T follicular helper cell (primary cell): ENCODE measurements at places on chromosomes 1 and 21.

GRCh38 chr1:101108111-101108500 is 82.5 kb upstream of the DPH5 start:
- no peak for DNase-seq

DNA sequence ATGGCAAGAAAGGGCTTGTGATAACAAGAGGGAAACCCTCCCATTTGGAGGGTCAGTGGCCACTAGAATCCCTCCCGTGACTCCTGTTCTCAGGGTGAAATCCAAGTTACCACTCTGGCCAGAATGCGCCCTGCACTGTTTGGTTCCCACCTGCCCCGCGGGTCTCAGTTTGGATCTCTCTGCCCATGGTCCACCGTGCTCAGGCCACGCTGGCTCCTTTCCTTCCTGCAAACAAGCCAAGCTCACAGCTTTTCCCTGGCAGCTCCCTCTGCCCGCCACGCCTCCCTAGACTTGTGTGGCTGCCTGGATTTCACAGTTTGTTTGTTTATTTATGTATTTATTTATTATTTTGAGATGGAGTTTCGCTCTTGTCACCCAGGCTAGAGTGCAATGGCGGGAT is 179.5 kb upstream of the VAMP3 start:
- DNase-seq: no peak

GRCh38 chr1:61089338-61089737 is 7.0 kb downstream of the NFIA start:
- DNase-seq: no peak

GRCh38 chr21:37473491-37473890 is 106.9 kb downstream of the DYRK1A start:
- no peak for DNase-seq

DNA sequence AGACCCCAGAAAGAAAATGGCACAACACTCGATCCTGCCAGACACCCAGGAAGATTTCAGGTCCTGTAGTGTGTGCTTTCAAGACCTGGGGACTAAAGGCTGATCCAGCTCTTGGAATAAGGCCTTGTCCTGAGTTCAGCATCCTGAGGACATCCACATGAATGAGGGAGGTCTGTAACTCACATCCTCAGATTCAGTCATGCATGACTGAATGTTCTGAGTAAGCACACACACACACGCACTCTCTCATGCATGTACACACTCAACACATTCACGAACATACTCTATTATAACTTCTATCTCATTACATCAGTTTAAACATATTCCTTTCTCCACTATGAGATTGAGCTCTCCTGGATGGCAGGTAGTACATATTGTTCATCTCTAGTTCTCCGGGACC is 273.4 kb upstream of the BEND5 start:
- no peak for DNase-seq

GRCh38 chr1:229087339-229087738 is 183.6 kb upstream of the RAB4A start:
- no peak for DNase-seq

- DNase-seq: no peak
These were observed 32.0 kb upstream of the CD2 start for GRCh38 chr1:116722016-116722838.

GRCh38 chr1:185559684-185560331 is 174.4 kb upstream of the HMCN1 start:
- DNase-seq: no peak

- DNase-seq: no peak
These were observed 588.1 kb downstream of the DPYD start for GRCh38 chr1:97332716-97333115.

- no peak for DNase-seq
These were observed 4.3 kb downstream of the IL22RA1 start for GRCh38 chr1:24138476-24139221.

- DNase-seq: no peak
These were observed 181.0 kb upstream of the KLHDC7A start for GRCh38 chr1:18299441-18300338.

- DNase-seq: no peak
These were observed 253.5 kb downstream of the AKT3 start for GRCh38 chr1:243596431-243597062.

DNA sequence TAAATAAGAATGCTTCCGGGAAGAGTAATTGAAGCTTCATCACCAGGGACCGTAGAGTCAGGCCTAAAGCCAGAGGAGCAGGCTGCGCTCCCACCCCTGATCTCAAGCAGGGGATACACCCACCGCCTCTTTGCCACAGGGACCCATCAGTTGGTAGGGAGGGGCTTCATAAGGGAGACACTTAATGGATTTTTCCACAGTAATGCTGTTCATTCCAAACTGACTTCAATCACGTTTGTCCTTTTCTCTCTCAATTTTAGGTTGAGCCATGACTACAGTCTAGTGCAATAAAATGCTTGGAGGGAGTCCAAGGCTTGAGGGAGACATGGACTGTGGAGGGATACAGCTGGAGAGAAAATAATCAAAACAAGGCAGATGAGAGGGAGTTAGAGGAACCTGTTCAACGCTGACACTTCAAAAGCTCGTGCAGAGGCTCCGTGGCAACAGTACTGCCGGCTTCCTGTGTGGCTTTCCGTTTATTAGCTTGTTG is 111.5 kb downstream of the SEC16B start:
- no peak for DNase-seq

DNA sequence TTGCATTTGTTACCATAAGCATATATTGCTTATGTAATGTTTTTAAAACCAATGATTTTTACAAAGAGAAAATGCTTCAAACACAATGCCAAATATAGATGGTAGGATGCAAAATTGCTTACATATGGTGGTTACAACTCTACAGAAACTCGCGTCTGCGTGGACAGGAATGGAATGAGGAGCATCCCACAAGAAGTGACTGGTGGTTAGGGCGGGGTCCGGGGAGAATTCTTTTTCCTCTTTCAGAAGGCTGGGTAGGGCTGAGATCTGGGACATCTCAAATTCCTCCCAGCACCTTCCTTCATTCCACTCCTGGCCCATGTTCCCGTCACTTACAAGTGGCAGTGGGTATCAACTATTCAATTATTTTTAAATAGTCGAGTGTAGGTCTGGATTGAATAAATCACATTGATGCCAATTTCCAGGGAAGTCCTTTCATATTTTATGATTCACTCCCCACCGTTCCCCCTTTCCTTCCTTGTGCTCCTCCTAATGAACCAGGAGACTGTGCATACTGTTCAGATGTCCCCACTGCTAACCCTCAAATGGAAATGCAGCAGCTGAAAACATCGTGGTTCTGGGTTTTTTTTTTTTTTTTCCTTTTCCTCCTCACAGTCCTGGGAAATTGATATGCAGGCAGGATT is 174.5 kb upstream of the POU3F1 start:
- DNase-seq: no peak

- DNase-seq: no peak
These were observed 1.8 kb downstream of the NR1I3 start for GRCh38 chr1:161235957-161236775.
